ENCODE measurements at places on chromosomes 5 and 9.

DNA sequence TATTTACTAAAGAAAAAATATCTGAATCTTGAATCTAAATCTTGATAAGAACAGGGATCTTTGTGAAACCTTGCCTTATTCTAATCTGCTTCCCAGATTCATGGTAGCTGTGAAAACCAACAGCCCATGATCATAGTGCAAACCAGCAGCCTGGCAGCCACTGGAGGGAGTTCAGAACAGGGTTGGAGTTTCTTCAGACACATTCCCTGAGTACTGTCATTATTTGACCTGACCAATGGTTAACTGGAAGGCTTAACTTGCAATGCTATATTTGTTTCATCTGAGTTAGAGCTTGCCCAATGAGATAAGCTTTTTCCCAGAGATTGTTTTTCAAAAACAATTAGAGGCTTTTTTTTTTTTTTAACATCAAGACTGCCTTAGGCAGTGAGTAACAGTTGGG lies 47.8 kb downstream of the LOX start:
- DNase-seq = no peak

DNA sequence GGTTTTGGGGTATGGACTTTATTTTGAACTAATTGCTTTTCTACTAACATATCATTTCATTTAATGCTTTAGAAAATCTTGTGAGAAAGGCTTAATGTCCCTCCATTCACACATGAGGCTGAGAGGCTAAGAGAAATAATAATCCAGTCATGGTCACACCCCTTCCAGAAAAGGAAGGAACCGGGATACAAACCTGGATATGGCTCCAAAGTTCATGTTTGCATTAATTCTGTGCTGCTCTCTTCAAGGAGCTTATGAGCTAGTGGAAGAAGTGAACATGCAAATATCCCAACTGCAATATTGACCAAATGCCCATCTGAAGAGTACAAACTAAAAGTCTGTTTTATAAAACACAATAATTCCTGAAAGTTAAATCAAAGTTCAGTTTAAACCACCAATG lies 732.1 kb upstream of the RIOK2 start:
- DNase-seq = no peak

DNA sequence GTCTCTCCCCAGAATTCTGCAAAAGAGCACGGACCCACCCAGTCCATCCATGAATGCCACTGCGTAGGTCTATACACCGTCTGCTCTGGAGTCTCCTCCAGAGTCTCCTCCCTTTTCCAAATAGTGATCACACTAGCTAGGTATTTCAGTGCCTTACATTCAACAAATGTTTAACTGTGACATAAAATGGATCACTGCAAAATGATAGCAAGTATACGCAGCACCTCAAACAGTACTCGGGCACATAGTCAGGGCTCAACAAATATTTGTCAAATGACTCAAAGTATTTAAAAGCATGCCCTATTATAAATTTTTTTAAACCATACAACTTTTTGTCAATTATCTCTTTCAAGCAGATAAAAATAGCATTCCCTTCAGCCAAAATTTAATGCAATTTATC lies 60.5 kb downstream of the TLE1 start:
- DNase-seq = no peak

- no peak for DNase-seq
These were observed 118.7 kb upstream of the WWC1 start for GRCh38 chr5:168172760-168173223.

- no peak for DNase-seq
These were observed 1548.6 kb downstream of the EFNA5 start for GRCh38 chr5:106121972-106122605.

GRCh38 chr5:52870448-52870847 lies 82.7 kb downstream of the ITGA1 start:
- no peak for DNase-seq

DNA sequence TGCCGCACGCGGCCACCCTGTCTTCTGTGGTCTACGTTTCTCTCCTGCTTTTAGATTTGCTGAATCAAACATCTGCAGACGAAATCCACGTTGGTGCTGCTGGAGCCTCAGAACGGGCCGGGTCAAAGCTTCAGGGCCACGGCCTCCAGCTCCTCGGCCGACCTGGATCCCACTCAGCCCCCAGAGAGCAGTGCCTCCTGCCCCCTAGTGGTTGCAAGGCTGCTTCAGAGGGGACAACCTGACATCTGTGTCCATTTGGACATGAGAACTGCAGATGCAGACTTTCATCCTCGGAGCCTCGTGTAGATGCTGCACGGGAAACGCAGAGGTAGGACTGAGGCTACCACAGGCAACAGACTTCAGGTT lies 23.0 kb upstream of the SLC6A3 start:
- DNase-seq = no peak

DNA sequence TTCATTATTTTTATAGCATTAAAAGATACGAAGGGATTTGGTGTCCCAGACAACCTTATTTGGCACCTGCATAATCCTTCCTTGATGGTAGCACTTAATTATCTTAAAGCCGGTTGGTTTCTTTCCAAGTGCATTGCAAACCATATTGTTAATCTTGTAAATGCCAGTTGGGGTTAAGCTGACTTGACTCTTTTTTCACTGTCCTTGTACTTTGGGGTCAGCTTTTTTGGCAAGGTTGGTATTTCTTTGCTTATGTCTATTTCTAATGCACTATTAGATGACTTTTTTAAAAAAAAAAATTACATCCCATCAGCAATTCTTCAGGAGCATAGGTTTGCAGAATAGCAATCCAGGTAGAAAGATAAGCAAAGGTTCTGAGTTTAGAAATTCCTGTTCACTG lies 466.8 kb upstream of the TLE4 start:
- no peak for DNase-seq

GRCh38 chr5:1471240-1471853 lies 26.1 kb upstream of the SLC6A3 start:
- DNase-seq = no peak

DNA sequence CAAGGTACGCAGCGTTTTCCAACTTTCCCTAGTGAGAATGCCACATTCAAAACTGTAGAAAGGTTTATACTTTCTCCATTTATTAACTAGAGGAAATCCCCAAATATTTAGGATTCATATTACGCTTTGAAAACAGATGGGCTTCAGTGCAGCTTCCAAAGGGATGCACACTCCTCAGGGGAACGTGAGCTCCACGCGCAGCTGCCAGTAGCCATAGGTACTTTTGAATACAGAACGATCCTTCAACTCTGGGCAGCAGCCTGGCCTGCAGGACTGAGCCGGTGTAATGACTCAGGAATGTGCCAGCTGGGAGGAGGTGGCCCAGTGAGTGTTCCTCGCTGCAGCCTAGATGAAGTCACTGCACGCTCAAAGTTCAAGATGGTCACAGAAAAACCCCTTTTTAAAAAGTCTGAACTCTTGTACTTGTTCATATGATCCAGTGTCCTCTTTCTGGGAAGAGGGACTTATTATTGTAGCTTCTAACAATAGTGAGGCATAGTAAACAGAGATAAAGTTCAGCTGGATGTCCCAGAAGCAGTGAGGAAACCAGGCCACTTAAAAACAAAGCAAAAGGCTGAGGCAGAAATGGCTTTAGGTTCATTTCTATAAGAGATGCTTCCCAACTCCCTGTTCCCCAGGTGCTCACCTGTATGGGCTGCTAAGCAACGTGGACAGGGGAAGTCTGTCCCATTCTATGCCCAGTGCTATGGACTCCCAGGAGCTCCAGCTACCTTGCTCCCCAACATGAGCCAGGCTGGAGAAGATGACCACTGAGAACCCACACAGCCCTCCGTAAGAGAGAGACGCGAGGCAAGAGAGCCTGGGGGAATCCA lies 130.0 kb downstream of the LHFPL2 start:
- no peak for DNase-seq

- DNase-seq = no peak
These were observed 1336.2 kb upstream of the C9orf72 start for GRCh38 chr9:28909526-28909925.

- no peak for DNase-seq
These were observed 39.9 kb upstream of the RETREG1 start for GRCh38 chr5:16656561-16657191.

DNA sequence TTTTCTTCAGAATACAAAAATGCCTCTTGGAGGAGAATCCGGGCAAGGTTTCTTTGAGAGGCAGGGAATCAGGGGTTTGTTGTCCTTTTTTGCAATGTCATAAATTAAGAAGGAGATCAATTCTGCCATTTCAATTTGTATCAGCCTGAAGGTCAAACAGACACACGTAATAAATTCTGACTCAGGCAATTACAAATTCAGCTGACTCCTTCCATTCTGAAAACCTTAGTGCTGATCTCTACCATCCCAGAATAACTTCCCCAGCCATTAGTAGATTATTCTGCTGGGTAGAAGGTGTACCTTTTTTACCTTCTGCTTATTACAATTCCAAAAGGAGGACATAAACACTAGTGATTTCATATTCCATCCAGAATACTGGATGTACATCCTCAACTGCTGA lies 516.6 kb downstream of the AGTPBP1 start:
- DNase-seq = no peak

DNA sequence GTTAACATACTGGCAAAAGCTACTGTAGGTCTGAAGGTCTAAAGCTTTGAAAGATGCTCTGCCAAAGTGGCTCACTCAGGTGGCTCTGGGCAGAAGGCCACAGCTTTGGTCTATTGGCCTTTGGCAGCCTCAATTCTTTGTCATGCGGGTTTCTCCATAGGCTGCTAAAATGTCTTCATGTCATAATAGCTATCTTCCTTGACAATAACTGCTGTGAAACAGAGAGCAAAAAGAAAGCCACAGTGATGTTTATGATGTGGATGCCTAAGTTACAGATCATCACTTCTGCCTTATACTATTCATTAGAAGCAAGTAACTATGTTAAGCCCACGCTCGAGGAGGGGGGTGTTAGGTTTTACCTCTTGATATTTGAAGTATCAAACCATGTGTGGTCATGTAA lies 906.1 kb upstream of the CDH9 start:
- no peak for DNase-seq

GRCh38 chr9:118503236-118503635 lies 799.0 kb downstream of the TLR4 start:
- no peak for DNase-seq

GRCh38 chr9:97567894-97568202 lies 65.3 kb downstream of the TSTD2 start:
- DNase-seq = no peak

GRCh38 chr9:113261917-113262671 lies 13.3 kb downstream of the CDC26 start:
- no peak for DNase-seq

DNA sequence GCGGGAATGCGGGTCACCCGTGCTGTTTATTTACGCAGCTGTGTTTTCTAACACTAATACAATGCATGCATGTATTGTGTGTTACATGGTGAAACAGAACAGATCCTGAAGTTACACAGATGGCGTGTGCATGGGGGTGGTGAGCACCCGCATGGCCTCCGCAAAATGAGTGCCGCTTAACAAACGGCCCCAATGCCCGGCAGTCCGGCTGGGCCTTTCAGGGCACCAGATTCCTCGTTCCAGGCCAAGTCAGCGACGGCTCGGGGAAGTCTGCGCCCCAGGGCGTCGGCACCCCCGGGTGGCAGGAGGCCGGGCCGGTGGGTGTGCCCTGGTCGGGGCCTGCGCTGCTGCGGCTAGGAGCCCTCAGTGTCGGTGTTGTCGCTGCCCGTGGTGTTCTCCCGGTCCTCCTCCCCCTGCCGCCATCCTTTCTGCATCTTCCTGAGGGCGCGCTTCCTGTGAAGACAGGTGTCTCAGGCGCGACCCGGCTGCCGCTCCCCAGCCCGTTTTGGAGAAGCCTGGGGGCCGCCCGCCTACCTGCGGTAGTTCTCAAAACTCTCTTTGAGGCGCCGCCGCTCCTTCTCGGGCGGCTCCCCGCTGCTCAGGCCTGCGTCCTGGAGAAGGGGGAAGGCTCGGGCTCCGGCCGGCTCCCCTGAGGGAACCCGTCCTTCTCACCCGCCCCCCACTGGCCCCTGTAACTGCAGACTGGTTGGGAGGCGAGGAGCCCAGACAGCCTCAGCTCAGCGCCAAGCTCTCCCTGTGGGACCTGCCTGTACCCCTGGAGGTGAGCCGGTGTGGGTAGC lies 605 bp upstream of the DNLZ start:
- DNase-seq = no peak

DNA sequence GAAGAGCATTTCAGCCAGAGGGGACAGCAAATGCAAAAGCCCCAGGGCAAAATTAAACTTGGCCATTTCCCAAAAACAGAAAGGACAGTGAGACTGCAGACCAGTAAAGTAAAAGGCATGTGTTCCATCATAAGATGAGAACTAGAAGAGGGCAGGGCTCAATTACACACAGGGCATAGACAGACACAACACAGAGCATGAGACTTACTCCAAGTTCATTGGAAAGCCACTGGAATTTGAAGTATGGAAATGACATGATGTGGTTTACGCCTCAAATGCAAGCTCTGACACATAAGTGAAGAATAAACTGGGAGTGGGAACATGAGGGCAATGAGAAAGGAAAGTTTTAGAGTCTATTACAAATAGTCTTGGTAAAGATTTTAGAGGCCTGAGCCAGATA lies 446.6 kb upstream of the GRIA1 start:
- no peak for DNase-seq

DNA sequence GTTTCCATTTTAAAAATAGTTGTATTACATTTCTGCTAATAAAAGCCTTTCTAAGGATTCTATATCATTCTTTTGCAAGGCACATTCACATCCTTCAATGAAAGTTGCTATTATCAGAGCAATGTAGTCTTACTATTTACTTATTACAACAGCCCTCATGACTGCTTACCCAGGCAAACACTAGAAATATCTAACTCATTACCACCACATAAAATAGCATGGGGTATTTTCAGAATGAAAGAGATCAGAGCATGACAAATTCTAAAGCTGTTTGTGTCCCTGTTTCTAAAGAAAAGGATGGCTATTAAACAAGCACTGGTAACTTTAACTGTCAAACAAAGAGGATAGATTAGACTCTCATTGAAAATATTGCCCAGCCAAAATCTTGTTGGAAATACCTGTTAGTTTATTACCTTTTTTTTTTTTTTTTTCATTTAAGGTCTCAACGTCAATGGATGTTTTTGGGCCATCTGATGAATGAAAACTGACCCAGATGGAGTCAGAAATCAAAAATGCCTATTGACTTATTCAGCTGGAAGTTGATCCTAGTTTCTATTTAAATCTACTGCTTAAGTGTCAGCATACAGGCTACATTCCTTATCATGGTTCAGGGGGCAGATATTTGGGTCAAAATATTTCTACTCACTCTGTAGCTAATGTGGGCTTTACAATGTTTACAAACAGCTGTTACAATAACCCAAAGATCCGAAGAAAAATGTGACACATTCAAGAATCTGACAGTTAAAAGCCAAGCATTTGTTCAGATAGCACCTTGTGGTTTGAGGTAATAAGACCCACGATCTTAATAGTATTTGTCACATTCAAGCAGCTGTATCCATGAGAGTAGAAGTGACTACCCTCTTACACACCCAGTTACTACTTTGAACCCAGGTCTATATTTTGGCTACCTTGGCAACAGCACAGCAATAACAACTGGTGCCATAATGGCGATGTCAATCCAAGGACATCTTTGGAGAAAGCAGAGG lies 554.8 kb upstream of the MEF2C start:
- DNase-seq = no peak
